ENCODE measurements at places on chromosomes 13 and 19. TPM values are rescaled to one million over a fixed set of nuclear protein-coding genes. Genes with fewer than 3 reads are reported as not detected.

NCAN gene
- 0.03 TPM for total RNA-seq

CCNA1 gene
- 0.47 TPM for total RNA-seq

OVOL3 gene
- not detected for total RNA-seq

PRRG2 gene
- 6.0 TPM for total RNA-seq

TNNI3 gene
- 1.4 TPM for total RNA-seq

PRTN3 gene
- total RNA-seq, result not detected

RNF17 gene
- total RNA-seq, result not detected

ZNF536 gene
- total RNA-seq, result 6.5 TPM

- H3K36me3 ChIP-seq, result no peaks in the 10 kb centered on the region
- no peak overlapping the region for H3K4me3 ChIP-seq
- H3K27me3 ChIP-seq, result no peaks in the 10 kb centered on the region
- peaks cover 6% of the 10 kb centered on the region for H3K4me1 ChIP-seq
Observed at GRCh38 chr13:32824061-32824460, 192.2 kb upstream of the KL start.

GRCh38 chr19:38702278-38702677, 42.0 kb downstream of the CAPN12 start:
- peaks cover 49% of the 10 kb centered on the region for H3K4me1 ChIP-seq
- no peak for DNase-seq
- no peaks in the 10 kb centered on the region for H3K27me3 ChIP-seq

DNA sequence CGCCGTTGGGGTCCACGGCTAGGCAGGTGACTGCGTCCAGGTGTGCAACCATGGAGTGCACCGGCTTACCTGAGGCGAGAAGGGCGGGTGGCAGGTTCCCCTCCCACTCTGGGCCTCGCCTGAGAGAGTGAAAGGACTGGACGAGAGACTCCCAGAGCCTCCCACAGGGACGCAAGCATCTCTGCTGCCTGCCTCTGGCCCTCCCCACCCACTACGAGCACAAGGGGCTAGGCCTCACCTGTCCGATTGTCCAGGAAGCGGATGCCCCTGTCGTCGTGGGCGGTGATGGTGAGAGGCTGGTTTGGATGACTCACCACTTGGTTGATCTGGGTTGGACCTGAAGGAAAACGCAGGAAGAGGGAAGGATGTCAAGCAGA, 5.1 kb upstream of the PRKD2 start:
- H3K4me3 ChIP-seq, result no peak overlapping the region
- peaks cover 7% of the 10 kb centered on the region for H3K4me1 ChIP-seq
- DNase-seq, result no peak
- no peaks in the 10 kb centered on the region for H3K27me3 ChIP-seq

DNA sequence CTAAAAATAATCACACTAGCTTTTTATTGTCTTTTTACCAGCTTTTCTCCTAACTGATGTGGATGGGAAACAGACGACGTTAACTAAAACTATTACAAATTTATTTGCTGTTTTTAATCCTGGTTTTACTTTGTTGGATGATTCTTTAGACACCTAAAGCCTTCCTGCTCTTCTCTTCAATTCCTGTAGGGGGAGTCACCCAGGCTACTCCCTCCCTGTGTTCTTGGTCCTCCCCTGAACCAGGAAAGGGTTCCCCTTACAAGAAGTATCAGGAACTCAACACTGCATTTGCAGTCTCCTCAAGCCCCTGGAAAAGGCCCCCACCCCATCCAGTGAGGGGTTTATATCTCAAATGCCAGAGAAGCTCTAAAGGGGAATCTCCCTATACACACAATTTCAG, 206.1 kb downstream of the SUCLA2 start:
- no peaks in the 10 kb centered on the region for H3K4me1 ChIP-seq
- no peak overlapping the region for H3K4me3 ChIP-seq
- H3K36me3 ChIP-seq, result no peaks in the 10 kb centered on the region
- DNase-seq, result no peak
- H3K27ac ChIP-seq, result no peak overlapping the region
- H3K27me3 ChIP-seq, result no peaks in the 10 kb centered on the region

GRCh38 chr19:30842926-30843325, 470.7 kb downstream of the ZNF536 start:
- H3K27ac ChIP-seq, result no peak overlapping the region
- no peaks in the 10 kb centered on the region for H3K4me1 ChIP-seq
- H3K4me3 ChIP-seq, result no peak overlapping the region
- no peak for DNase-seq
- H3K36me3 ChIP-seq, result no peaks in the 10 kb centered on the region

DNA sequence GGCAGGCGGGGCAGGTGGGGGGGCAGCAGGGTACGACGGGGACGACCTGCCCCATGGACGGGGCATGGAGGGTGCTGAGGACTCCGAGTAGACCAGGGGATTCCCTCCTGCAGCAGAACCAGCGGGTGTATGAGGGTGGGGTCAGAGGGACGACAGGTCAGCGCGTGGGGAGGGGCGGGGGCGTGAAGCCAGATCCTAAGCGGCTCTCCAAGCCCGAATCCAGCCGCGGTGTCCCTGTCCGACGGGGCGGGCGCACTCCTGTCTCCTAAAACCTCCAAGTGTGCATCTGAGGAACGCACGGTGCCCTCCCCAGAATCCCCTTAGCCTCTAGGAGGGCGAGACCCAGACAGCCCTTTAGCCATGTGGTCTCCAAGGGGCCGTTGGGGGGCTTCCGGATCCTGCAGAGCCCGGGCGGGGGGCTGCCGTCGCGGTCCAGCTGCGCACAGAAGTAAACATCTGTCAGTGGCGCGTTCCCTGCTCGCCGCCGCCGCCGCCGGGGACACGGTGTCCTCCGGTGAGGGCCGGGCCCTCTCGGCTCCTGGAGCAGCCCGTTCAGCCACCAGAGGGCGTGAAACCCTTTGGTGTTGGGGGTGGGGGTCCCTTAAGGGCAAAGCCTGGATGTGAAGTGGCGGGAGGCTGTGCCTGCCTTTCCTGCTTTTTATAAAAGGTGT, 730 bp downstream of the NRTN start:
- no peaks in the 10 kb centered on the region for H3K36me3 ChIP-seq
- no peaks in the 10 kb centered on the region for H3K27me3 ChIP-seq
- H3K4me1 ChIP-seq, result peaks cover 21% of the 10 kb centered on the region
- peak overlapping the region; percentile 16 for H3K4me3 ChIP-seq
- peak; percentile 92 for DNase-seq

DNA sequence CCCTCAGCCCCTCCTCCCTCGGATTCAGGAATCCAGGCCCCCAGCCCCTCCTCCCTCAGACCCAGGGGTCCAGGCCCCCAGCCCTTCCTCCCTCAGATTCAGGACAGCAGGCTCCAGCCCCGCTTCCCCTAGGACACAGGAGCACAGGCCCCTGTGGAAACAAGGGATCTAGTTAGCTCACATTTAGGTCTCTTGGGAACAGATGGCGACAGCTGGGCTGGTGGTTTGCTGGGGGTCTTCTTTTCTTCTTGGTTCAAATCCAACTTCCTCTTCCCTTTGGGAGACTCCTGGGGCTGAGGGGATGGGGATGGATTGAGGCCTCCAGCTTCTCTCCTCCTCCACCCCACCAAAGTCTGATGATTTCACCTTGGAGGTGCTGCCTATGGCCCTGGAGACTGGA, 19.6 kb downstream of the ZNF575 start:
- DNase-seq, result no peak
- H3K36me3 ChIP-seq, result no peaks in the 10 kb centered on the region
- no peak overlapping the region for H3K27ac ChIP-seq

- no peak overlapping the region for H3K27ac ChIP-seq
- H3K27me3 ChIP-seq, result no peaks in the 10 kb centered on the region
- no peak overlapping the region for H3K4me3 ChIP-seq
Observed at GRCh38 chr13:39457274-39457673, 145.7 kb downstream of the LHFPL6 start.

- H3K4me1 ChIP-seq, result no peaks in the 10 kb centered on the region
- DNase-seq, result no peak
- no peaks in the 10 kb centered on the region for H3K36me3 ChIP-seq
- H3K27ac ChIP-seq, result no peak overlapping the region
- no peaks in the 10 kb centered on the region for H3K27me3 ChIP-seq
- no peak overlapping the region for H3K4me3 ChIP-seq
Observed at GRCh38 chr13:58151452-58151851, 519.9 kb downstream of the PCDH17 start.

GRCh38 chr13:75455962-75456361, 26.0 kb downstream of the TBC1D4 start:
- DNase-seq, result no peak
- no peak overlapping the region for H3K4me3 ChIP-seq
- H3K27me3 ChIP-seq, result no peaks in the 10 kb centered on the region
- no peak overlapping the region for H3K27ac ChIP-seq

DNA sequence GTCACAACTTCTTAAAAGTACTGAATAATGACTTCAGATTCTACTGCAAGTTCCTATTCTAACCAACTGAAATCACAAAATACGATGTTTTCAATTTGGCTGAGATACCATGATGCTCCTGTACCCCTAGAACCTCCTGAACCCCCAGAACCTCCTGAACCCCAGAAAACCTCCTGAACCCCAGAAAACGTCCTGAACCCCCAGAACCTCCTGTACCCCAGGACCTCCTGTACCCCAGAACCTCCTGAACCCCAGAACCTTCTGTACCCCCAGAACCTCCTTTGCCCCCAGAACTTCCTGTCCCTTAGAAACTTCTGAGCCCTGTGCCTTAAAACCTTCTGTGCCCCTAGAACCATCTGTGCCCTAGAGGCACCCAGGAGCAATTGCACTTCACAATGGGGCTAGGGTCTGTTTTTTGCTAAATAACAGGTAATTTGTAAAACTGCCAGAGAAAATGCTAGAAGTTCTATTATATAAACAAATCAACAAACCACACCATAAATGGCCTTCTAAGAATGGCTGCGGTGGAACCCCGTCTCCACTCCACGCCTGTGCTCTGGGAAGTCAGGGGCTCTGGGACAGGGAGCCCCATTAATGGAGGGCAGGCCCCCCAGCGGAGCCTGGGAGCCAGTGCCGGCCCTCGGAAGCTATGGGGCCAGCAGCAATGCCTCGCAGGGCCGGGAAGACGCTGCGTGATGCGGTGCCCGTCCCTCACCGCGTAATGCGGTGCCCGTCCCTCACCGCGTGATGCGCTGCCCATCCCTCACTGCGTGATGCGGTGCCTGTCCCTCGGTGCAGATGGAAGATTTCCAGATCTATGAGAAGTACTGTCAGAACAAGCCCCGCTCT, 21.3 kb upstream of the F7 start:
- H3K4me3 ChIP-seq, result no peak overlapping the region
- H3K27me3 ChIP-seq, result no peaks in the 10 kb centered on the region
- DNase-seq, result no peak

DNA sequence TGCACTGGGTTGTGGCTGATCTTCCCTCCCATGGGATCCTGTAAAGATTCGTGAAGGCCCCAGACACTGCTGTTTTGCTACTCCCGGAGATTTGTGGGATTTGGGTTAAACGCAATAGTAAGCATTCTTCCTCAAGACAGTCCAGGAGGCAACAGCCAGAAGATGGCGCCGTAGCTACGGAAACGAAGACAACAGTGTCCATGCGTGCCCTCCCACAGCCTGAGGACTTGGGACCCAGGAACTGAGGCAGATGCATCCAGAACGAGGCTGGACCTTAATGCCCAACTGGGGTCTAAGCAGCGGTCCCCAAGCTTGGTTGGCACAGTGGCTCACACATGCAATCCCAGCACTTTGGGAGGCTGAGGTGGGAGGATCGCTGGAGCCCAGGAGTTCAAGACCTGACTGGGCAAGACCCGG, 57.6 kb upstream of the ZNF507 start:
- H3K4me3 ChIP-seq, result no peak overlapping the region
- no peaks in the 10 kb centered on the region for H3K4me1 ChIP-seq
- no peak overlapping the region for H3K27ac ChIP-seq
- no peaks in the 10 kb centered on the region for H3K36me3 ChIP-seq

DNA sequence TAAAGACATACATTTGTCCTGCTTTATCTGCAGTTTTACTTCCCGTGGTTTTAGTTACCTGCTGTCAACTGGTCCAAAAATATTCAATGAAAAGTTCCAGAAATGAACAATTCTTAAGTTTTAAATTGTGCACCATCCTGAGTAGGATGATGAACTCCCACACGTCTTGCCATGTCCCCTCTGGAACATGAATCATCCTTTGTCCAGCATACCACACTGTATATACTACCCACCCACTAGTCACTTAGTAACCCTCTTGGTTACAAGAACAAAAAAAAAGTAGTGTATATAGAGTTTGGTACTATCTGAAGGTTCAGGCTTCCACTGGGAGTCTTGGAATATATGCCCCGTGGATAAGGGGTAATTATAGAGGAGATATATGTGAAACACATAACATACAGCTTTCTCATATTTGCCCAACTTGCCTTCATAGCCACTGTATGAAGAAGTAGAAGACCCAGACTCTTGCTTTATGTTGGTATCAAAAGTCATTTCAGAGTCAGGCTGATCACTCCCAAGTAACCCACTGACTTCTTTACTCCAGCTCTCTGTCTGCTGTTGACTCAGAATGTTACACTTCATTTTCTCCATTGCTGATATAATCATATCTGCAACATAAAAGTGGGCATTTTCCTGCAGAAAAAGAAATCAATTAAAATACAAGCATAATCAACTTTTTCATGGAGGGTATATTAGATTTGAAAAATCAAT, 19.3 kb downstream of the RUBCNL start:
- no peaks in the 10 kb centered on the region for H3K36me3 ChIP-seq
- peaks cover 11% of the 10 kb centered on the region for H3K4me1 ChIP-seq
- no peak for DNase-seq

DNA sequence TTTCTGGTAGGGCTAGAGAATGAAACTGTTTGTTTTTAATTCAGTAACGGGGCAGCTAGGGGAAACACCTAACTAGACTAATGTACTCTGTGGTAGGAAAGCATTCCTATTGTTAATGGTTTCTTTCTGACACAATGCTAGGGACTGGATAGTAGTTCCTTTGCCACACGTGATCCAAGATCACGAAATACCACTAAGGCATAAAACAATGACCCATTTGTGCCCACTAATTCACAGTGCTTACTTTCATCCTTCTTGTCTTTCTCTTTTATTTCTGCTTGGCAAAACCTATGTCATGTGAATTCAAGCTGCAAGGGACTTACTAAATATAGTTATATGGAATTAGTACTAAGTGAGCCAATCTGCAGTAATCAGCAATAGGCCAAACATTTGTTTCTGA, 834.1 kb upstream of the SLITRK6 start:
- H3K27me3 ChIP-seq, result no peaks in the 10 kb centered on the region
- no peak overlapping the region for H3K27ac ChIP-seq
- H3K4me1 ChIP-seq, result no peaks in the 10 kb centered on the region
- no peak overlapping the region for H3K4me3 ChIP-seq
- no peak for DNase-seq
- H3K36me3 ChIP-seq, result no peaks in the 10 kb centered on the region

GRCh38 chr13:41061914-41062837, 867 bp downstream of the WBP4 start:
- DNase-seq, result peak; percentile 86
- no peaks in the 10 kb centered on the region for H3K27me3 ChIP-seq
- peak overlapping the region; percentile 70 for H3K4me3 ChIP-seq
- no peaks in the 10 kb centered on the region for H3K36me3 ChIP-seq
- peak overlapping the region; percentile 100 for H3K27ac ChIP-seq

All from hepatocyte (in vitro differentiated cells).